NCI-H2029 (cell line): ENCODE measurements at places on chromosomes 12 and 14.

DNA sequence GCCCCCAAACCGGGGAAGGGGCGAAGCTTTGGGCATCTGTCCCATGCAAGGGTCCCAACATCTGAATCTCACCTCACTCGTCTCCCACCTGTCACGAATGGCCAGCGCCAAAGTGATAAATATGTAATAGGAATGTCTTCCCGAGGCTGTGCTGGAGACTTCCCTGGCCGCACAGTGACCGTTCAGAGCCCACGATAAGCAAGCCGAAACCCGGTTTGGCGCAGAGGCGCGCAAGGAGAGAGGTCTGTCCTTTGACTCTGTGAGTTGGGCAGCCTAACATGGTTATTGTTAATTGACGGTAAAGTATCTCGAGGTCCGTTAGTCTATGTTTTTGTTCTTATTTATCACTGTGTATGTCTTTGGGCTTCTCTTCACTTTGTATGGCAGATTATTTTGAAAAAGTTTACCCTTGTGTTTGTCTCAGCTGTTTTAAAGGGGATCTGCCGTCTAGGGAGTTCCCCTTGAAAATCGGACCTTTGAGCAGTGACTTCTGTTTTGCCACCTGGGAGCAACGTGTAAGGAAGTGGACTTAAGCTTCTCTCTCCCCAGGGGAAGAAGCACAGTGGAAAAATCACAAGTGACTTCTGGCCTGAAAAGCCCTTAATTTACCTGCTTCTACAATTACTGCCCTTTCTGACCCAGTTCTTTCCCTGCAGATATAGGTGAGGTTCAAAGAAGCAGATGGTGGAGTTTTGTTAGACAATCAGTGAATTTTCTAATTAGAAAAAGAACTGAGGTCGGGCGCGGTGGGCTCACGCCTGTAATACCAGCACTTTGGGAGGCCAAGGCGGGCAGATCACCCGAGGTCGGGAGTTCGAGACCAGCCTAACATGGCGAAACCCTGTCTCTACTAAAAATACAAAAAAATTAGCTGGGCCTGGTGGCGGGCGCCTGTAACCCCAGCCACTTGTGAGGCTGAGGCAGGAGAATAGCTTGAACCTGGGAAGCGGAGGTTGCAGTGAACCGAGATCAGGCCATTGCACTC lies 1.1 kb upstream of the TM9SF1 start:
- DNase-seq, result no peak

GRCh38 chr12:111361073-111361716 lies 7.7 kb downstream of the PHETA1 start:
- DNase-seq, result no peak

DNA sequence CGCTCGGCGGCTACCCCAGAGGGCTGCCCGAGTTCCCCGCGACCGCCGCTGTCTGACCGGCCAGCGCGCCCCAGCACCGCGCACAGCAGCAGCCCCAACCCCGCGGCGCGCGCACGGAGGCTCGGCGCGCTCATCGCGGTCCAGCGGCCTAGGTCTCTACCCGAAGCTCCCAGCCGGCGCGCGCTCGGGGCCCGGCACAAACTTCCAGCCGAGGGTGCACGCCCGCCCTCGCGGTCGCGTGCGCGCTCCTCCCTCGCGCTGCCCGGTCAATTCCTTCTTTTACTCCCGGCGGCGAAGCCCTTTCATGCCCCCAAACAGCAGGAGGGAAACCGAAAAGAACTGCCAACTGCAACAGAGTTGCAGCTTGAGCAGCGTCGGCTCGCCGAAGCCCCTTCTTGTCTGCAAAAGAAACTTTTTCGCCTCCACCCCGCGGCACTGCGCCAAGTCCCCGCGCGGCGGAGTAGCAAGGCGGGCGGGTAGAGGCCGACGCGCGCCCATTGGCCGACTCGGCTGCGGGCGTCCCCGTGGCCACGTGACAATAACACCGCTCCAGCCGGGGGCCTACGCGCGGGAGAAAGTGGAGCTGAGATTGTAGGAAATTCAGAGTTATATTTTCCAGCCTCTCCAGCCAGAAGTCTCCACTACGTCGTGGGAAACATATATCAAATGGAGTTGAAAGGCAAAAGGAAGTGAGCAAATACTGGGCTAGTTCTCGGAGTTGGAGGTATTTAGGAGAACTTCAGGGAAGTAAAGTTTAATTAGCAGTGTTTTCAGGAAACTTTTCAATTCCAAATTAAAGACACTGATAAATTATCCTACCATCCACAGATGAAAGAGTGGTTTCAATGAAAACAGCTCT lies at the start of gene LRIG3:
LRIG3 (minus strand) TSS at position 403 of the 859 bp plus-strand sequence; CDS start at position 134, 269 bp downstream.
- DNase-seq, result peak; percentile 73

DNA sequence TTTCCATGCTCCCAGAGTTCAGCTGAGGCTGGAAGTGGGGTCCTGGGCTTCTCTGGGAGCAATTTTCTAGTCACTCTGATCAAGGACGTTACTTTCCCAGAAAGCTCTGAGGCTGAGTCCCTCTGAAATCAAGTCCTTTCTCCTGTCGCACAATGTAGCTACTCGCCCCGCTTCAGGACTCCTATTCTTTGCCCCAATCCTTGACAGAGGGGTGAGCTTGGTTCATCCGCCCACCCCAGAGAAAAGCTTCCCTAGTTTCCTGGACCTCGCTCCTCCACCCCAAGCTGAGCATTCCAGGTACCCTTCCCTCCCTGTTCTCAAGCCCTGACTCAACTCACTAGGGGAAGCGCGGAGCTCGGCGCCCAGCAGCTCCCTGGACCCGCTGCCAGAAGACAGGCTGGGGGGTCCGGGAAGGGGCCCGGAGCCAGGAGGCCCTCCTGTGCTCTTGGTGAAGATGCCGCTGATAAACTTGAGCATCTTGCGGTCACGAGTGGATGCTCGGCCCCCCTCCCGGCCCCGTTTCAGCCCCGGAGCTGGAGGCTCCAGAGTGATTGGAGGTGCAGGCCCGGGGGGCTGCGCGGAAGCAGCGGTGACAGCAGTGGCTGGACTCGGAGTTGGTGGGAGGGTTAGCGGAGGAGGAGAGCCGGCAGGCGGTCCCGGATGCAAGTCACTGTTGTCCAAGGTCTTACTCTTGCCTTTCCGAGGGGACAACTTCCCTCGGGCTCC lies 1.6 kb downstream of the AGAP2 start:
- DNase-seq, result no peak

- no peak for DNase-seq
Observed at GRCh38 chr12:92596383-92596782, 106.4 kb upstream of the PLEKHG7 start.

DNA sequence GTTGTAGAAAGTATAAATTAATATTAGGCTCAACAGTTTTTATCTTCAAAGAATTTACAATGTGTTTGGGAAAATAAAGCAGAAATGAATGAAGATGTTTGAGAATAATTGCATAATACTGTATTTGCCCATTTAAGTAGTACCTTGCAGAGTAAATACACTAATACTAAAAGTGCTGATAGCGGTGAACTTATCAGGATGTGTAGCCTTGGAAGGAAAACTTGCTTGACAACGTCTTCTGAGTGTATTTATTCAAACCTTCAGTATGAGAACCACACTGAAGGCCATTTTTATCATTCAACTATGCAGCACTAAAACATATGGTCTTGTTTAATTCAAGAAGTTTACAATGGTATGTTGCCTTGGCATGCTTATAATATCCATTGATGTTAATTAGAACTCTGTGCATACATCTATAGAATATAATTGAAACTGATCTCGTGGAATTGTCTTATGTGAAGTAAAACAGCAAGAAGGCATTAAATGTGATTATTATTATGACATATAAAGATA lies 41.3 kb downstream of the MSRB3 start:
- no peak for DNase-seq

GRCh38 chr12:24287963-24288362 lies 338.5 kb upstream of the SOX5 start:
- no peak for DNase-seq

DNA sequence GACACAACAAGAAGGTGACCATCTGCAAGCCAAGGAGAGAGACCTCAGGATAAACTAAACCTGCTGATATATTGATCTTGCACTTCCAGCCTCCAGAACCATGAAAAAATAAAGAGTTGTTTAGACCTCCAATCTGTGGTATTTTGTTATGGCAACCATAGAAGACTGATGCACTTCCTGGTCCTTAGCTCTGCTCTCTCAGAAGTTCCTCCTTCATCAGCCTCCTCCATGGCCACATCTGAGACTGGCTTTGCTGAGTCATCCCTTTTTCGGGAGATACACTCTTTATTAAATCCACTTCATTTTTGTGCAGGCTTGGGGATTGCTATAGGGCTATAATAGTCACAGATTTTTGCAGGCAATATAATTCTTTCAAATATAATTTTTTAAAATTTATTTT lies 89.6 kb upstream of the ATF7IP start:
- no peak for DNase-seq

DNA sequence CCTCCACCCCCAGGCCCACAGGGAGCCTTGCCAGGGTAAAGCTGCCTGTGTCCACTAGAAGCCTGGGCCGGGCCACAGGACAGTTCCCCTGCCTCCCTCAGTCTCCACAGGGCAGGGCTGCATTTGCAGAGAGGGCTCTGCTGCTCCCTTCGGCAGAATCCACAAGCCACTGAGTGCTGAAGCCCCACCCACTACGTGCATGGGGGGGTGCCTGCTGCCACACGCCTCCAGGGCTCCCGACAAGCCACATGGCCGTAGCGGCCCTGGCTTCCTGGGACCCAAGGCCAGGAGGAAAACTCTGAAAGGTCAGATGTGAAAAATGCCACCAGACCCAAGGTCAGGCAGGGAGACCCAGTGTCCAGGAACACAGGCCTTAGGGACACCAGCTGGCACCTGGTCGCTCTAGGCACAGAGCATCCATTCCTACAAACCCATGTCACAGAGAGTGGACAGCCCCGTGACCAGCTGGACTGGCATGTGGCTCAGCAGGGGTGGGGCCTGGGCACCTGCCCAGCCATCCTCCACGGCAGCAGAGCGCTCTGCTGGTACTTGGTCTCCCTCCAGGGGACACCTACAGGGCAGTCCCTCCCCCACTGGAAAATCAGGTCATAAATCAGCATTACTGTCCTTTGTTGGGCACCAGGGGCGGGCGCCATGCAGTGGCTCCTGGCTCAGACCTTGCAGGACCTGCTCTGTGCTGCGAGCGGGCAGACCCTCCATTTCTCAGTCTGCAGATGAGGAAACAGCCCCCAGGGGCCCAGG lies 42.9 kb downstream of the CCDC85C start:
- no peak for DNase-seq

GRCh38 chr14:34935488-34935887 lies 47.3 kb upstream of the SRP54 start:
- DNase-seq, result no peak

- DNase-seq, result no peak
Observed at GRCh38 chr14:25520821-25521220, 470.9 kb upstream of the STXBP6 start.

GRCh38 chr12:83123039-83123438 lies 436.3 kb downstream of the TMTC2 start:
- DNase-seq, result no peak

GRCh38 chr14:103416916-103417315 lies 31.7 kb downstream of the MARK3 start:
- DNase-seq, result no peak

DNA sequence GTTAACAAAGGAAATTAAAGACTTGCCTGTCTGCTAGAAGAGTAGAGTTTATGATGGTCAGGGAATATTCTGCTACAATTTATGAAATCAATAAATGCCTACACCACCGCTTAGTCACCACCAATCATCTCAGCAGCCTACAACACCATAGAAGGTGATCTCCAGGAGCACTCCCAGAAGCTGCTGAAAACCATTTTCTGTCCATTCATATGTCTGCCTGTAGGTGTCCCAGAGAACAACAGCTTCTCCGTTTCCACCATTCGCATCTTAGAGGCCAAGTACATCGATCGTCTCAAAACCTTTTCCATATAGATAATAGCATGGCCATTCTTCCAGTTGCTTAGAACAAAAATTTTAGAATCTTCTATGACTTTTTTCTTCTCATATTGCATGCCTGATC lies 303.4 kb downstream of the KCNC2 start:
- no peak for DNase-seq

DNA sequence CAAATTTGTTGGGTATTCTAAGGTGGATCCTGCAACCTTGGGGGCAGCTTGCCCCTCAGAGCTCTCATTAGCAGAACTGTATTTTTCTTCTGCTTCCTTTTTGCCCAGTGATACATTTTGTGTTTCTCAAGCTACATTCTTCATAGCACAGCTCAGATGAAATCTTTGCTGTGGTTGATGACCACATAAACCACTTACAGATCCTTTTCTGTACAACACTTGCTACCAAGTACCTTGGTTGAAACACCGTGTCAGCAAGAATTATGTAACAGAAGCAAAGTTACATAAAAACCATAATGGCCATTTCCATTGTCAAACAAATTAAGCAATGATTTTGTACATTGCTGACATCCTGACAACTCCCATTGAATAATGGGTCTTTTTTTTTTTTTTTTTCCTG lies 9.7 kb upstream of the PLBD1 start:
- no peak for DNase-seq

DNA sequence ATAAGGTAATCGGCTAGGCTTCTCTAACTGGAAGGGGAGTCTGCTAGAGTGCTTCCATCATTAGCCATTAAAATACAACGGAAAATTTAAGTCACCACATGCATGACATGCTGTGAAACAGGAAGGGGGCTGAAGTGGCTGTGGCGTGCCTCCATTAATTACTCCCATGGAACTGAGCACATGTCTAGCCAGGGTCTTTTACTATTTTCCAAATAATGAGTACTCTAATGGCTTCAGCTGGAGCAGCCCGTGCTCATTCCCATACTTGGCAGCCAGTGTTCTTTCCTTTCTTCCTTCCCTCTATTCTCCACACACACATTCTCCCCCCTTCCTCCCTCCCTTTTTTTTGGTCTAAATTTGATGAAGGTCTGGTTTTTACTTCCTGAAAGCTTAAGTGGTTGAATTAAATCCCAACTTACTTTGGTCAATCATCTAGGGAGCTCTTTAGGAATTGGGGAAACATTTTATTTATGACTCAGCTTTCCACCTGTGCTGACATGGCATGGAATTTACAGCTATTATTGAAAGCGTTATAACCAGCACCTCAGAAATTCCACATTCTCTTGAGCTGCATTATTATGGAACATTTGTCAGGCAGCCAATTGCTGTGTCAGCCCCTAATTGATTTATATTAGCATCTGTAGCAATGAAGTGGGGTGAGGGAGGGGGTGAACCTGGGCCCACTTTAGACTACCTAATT lies 72.3 kb downstream of the LRIG3 start:
- no peak for DNase-seq

DNA sequence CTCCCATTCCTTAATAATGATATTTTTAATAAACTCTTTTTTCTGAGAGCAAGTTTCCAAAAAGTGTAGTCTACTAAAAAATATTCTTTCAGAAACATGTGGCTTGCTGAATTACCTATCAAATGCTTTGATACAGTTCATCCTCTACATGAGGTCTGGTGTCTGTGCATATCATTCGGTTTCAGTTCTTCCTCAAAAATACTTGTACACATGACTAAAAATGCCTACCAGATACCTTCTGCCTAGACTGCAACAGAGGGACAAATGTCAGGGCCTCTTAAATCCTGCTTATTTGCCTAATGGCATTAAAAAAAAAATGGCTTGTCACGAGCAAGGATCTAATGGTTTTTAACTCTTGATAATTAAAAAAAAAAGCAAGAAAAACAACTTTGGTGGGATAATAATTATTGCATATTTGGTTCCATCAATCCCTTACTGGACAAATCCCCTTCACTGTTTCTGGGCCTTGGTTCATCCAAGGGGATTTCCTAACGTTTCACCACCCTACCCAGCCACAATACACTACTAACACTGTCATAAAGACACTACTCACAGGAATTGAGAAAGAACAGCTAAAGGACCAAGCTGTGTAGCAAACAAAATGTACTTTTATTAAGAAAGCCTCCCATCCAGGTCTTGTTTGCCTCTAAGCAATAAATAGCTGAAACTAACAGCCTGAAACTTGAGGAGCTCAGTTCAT lies 45.7 kb downstream of the PARP11 start:
- DNase-seq, result no peak
